ENCODE measurements at places on chromosomes 2 and 18. TPM values are rescaled to one million over a fixed set of nuclear protein-coding genes. Genes with fewer than 3 reads are reported as not detected.

- H3K36me3 ChIP-seq, result no peaks in the 10 kb centered on the region
- H3K4me3 ChIP-seq, result no peak overlapping the region
- no peak overlapping the region for H3K27ac ChIP-seq
These were observed 320.1 kb downstream of the CYP26B1 start for GRCh38 chr2:71827524-71827901.

The IL36B gene
- not detected for polyA plus RNA-seq

The SNX17 gene
- 70.2 TPM for polyA plus RNA-seq

The ANKRD53 gene
- 0.88 TPM for polyA plus RNA-seq

The COLEC12 gene
- 1.8 TPM for polyA plus RNA-seq

The COL4A3 gene
- polyA plus RNA-seq, result 0.44 TPM
